Heart right ventricle (tissue), 16 donors: ENCODE measurements at places on chromosomes 3 and 15.
A peak's percentile ranks its signal among the peaks of the same experiment; 100 is the strongest.

- peak; percentile 5 for DNase-seq
Measured at GRCh38 chr3:173038484-173038871, 102.6 kb downstream of the SPATA16 start.

DNA sequence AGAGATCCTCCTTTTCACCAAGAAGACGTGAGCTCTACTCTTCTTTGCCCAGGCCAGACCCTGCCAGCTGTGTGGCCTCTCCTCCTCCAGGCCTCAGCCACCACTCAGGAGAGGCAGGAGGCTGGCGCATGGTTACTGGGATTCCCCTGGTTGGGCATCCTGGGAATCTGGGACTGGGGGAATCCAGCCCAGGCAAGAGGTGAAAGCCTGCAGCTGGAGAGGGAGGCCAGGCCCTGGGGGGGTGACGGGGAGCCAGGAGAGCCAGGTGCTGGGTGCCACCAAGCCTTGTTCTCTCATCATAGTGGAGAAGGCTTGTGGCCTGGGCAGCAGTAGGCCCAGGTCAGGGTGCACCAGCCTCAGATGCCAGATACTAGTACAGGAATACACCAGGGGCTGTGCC lies 6.2 kb downstream of the CCDC9B start:
- no peak for DNase-seq

- DNase-seq, result no peak
Measured at GRCh38 chr3:98772022-98772421, 8.9 kb downstream of the ST3GAL6 start.

- DNase-seq, result no peak
Measured at GRCh38 chr3:260898-261297, 64.3 kb downstream of the CHL1 start.

DNA sequence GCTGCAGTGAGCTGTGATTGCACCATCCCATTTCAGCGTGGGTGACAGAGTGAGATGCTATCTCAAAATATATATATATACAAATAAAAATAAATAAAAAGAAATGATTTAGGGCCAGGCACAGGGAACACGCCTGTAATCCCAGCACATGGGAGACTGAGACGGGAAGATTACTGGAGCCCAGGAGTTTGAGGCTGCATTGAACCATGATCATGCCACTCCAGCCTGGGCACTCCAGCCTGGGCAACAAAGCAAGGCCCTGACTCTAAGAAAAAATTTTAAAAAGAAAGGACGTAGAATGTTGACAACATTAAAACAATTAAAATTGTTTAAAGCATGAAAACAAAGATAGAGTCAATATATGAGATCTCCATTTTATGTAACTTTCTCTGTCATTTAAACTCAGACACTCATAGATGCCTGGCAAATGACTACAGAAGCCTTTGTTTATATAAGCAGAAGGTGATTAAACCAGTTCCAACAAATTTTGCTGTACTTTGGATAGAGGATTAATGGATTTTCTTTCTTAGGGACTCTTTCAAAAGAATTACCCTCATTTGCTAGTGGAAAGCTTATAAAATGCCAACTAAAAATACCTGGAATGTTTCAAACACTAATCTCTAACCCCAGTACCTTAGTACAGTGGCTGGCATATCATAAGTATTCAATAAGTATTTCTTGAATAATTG lies 10.7 kb upstream of the TRPM7 start:
- DNase-seq, result no peak

DNA sequence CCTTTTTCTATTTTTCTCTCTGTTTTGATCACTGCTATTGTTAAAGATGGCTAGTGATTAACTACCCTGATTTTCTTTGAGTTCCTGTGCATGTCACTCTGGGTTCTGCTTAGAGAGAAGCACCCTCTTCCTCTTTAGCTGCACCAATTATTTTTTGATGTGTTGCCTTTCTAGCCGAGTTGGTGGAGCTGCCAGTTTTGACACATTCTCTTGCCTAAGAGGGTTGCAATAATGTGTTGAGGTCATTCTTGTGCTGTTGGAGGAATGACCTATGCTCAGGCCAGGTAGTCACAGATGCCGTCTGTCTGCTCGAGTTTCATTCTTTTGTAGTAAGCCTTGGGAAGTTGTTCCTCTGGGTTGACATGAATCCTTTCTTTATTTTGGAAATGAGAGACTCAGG lies 84.6 kb upstream of the DPH6 start:
- no peak for DNase-seq

DNA sequence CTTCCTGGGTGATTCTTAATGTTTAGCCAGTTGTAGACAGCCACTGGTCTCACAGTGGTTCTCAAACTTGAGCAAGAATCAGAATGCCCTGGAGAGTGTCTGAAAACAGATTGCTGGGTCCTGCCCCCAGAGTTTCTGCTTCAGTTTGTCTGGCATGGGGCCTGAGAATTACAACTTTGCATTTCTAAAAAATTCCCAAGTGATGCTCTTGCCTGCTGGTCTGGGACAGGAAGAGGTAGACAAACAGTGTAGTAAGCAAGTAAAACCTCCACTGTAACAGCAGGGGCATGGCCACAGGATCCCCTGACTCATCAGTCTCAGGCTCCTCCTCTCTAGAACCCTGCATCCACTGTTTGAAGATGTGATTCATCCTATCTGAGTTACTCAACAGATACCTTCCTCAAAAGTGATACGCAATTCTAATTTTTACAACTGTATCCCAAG lies 36.5 kb downstream of the DZIP1L start:
- DNase-seq, result no peak

- peak; percentile 72 for DNase-seq
Measured at GRCh38 chr3:54599716-54600115, 328.1 kb downstream of the LRTM1 start.

- no peak for DNase-seq
Measured at GRCh38 chr15:100959066-100960050, 40.2 kb downstream of the LRRK1 start.

GRCh38 chr3:105842449-105842848 lies 26.4 kb downstream of the CBLB start:
- no peak for DNase-seq

- DNase-seq, result no peak
Measured at GRCh38 chr15:51448622-51449399, 107.4 kb downstream of the GLDN start.

DNA sequence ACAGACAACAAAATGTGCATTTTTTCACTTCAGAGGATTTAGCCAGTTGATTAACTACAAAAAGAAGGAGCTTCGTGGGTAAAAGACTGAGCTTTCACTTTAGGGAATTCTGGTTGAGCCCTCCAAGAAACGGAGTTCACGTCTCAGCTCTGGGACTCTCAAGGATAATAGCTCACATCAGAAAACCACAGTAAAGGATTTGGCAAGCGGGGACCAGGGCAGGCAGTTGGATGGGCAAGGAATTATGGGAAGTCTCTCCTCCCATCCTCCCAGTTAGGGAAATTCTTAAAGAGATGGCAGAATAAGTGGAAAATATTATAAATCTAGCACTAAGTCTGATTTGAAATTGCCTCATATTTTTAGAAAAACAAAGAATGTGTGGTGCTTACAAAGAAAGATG lies 188.3 kb upstream of the EOMES start:
- DNase-seq, result no peak

DNA sequence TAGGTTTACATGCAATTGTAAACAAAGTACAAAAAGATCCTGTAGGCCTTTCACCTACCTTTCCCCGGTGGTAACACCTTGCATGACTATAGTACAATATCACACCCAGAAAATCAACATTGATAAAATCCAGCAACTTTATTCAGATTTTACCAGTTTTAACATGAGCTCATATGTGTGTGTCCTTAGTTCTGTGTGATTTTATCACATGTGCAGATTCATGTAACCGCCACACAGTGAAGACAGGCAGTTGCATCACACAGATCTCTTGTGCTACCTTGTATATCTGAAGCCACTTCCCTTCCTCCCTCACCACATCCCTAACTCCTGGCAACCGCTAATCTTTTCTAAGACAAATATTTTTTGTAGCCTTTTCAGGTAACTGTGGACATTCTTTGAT lies 183.5 kb upstream of the C2CD4B start:
- no peak for DNase-seq
